ENCODE measurements at places on chromosomes 6 and 20. TPM values are rescaled to one million over a fixed set of nuclear protein-coding genes. Genes with fewer than 3 reads are reported as not detected.

DNA sequence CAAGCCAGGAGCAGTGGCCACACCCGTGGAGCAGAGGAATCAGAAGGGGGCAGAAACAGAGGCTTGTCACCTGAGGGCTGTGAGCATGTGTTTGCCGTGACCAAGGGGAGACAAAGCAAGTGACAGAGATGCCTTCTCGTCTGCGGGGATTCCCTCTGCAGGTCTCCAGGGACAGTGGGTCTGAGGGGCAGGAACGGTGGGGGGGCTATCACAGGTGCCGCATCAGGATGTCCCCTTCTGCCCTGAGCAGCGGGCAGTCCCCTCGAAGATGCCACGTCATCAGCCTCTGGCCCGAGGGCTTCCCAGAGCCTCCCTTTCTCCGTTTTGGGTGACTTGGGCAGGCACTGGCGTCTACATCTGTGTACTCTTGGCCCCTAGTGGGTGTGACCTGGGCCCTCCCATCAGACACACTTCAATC, 338.7 kb downstream of the PREX1 start:
- no peak for DNase-seq

- DNase-seq: peak; percentile 81
Measured at GRCh38 chr6:164151161-164152120, 736.9 kb downstream of the QKI start.

DNA sequence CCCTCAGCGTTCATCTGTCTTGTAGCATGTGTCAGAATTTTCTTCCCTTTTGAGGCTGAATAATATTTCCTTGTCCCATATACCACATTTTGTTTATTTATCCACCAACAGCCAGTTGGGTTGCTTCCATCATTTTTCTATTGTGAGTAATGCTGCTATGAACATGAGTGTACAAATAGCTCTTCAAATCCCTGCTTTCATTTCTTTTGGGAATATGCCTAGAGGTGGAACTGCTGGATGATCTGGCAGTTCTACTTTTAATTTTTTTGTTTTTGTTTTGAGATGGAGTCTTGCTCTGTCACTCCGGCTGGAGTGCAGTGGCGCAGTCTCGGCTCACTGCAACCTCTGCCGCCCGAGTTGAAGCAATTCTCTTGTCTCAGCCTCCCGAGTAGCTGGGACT, 64.7 kb downstream of the SASH1 start:
- DNase-seq: no peak

- DNase-seq: no peak
Measured at GRCh38 chr6:27163834-27164233, 83.7 kb upstream of the PRSS16 start.

- no peak for DNase-seq
Measured at GRCh38 chr6:137514418-137514817, 20.2 kb upstream of the OLIG3 start.

DNA sequence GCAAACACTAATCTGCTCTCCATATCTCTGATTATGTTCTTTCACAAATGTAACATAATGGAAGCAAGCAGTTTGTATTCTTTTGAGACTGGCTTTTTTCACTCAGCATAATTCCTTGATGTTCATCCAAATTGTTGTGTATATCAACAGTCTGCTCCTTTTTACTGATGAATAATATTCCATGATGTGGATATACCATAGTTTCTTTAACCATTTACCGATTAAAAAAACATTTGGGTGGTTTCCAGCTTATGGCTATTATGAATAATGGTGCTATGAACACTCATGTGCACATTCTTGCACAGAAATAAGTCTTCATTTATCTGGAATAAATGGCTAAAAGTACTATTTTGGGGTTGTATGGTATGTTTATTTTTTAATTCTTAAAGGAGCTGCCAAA, 708.9 kb downstream of the RFPL4B start:
- no peak for DNase-seq

DNA sequence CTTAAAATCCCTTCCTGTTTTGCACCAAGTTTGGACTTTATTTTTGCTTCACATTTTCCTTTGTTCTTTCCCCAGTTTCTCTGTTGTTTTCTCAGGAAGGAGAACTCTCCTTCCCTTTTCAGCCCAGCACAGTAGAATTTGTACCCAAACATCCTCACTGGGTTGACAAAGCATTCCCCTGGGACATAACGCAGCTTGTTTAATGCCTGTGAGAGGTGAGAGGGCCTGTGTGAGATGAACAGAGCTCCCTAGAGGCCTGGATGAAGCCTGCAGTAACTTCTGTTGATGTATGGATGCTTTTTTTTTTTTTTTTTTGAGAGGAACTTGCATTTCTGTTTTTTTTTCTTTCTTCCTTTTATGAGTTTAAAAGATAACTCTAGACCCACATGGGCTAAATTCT, 104.9 kb upstream of the SLC22A23 start:
- DNase-seq: peak; percentile 44

RHAG gene
- not detected for total RNA-seq

BPIFB2 gene
- not detected for total RNA-seq

RNF39 gene
- not detected for total RNA-seq

DOK5 gene
- 3.1 TPM for total RNA-seq

SCUBE3 gene
- total RNA-seq: 11.4 TPM

GINS1 gene
- total RNA-seq: 51.4 TPM

ERVFRD-1 gene
- total RNA-seq: not detected

GPR6 gene
- not detected for total RNA-seq

All from neural progenitor cell (in vitro differentiated cells).